ENCODE measurements at places on chromosomes 16 and 17.

- DNase-seq, result no peak
These were observed 18.4 kb downstream of the FOXJ1 start for GRCh38 chr17:76122431-76123190.

DNA sequence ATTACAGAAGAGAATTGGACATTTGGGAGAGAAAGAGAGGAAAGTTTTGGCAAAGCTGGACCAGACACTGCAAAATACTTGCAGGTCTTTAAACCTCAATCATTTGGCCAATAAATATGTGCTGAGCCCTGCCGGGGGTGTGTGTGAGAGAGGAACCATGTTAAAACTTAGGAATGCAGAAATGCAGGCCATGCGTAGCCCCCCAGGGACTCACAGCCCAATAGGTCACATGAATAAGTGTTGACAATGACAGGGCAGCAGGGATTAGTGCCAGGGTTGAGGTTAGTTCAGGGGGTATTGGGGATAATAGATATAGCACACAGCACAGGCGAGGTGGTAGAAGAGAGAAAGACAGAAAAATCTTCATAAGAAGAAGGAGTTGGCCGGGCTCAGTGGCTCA, 113.3 kb upstream of the ADAMTS18 start:
- DNase-seq, result no peak

GRCh38 chr17:17713839-17714238, 32.6 kb downstream of the RAI1 start:
- peak; percentile 52 for DNase-seq

DNA sequence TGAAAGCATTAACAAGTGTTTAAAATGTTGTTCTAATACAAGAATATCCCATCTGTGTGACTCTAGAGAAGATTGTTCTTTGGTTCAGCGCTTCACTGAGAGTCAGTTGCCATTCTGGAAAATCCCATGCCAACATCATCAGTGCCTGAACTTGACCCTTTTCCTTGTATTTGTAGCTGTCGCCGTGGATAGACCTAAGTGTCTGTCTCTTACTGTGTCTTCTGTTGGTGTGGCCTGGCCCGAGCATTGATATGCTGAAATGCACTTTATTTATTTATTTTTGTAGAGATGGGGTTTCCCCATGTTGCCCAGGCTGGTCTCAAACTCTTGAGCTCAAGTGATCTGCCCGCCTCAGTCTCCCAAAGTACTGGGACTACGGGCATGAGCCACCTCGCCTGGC, 76.0 kb downstream of the MYH11 start:
- no peak for DNase-seq

- DNase-seq, result no peak
These were observed 3.2 kb upstream of the SLC47A2 start for GRCh38 chr17:19719355-19720209.

DNA sequence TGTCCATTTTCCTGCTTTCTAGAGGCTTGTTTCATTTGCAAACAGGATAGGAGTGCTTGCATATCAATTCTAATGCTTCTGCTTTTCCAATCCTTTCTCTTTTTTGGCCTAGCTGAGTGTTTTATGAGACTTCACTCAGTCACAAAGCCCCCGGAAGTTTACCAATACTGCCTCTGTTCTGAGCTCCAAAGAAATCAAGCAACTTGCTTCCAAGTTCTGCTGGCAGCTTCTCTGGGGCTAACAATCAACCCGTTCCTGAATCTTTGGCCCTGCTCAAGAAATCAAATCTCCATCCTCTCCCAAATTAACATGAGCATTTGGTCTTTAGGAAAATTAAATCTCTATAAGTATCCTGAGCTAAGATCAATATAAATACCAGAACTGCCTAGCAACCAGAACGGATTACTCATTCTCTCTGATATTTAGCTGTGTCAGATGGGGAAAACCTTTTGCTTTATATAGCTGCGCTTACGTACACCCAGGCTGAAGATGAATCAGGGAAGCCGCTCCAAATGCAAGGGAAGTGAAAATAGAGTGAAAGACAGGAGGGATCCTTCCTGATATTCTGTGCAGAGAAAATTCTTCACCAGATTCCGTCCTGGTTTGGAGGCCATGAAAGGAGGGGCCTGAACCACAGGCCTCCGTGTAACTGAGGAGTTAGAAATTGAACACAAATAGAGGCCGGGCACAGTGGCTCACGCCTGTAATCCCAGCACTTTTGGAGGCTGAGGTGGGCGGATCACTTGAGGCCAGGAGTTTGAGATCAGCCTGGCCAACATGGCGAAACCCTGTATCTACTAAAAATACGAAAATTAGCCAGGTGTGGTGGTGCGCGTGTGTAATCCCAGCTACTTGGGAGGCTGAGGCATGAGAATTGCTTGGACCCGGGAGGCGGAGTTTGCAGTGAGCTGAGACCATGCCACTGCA, 23.3 kb upstream of the GRB2 start:
- peak; percentile 77 for DNase-seq

DNA sequence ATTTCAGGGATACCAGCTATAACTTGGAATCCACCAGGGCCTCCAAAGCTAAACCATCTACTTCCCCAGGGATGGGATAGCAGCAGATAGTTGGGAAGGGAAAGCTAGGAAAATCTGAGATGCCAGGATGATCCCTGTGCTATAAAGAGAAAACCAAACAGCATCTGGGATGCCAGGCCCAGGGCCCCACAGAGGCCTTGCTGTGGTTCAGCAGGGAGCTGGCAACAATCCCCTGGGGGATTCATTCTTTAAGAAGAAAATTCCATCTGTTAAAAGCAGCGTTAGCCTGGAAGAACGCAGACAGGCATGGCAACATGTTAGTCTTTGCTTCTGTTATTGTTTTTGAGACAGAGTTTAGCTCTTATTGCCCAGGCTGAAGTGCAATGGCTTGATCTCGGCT, 16.6 kb downstream of the MYO18A start:
- DNase-seq, result no peak

DNA sequence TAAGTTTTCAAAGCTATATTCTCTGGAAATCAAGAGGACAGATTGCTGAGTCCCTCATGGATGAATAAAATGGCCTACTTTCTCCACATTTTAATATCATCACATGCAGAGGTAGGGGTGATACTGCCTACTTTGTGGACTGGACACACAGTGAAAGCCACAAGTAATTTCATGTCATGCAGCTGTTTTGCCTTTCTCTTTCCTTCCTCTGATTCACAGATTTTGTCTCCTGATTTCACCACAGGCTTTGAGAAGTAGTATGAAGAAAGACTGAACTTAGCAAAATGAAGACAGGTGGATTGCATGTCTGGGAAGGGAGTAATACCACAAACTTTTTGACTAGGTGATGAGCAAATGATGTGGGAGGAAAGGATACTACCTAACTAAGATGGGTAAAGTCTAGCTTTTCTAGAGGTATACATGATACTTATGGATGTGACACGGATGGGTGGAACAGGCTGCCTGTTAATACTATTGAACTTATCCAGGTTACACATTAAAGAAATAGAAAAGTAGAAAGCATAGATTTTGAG, 478.4 kb upstream of the GOT2 start:
- DNase-seq, result no peak

DNA sequence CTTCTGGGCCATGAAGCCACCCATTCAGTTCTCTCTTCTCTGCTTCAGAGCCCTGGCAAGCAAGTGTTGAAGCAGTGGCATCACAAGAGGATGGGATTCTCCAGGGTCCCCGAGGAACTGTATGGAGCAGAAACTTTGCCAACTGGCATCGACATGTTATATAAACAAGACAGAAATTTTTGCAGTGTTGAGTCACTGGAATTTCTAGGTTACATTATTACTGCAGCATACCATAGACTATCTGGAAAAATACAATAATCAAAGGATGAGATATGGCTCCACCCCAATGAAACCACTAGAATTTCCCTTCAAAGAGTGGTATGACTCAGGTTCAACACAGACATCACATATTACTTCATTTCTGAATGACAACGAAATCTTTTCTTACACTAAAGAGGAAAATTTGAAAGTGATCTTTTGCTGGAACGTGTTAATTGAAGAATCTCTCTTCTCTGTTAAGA, 343.0 kb upstream of the DYNLRB2 start:
- peak; percentile 96 for DNase-seq

GRCh38 chr17:79944251-79944812, 91.3 kb downstream of the TBC1D16 start:
- DNase-seq, result no peak

DNA sequence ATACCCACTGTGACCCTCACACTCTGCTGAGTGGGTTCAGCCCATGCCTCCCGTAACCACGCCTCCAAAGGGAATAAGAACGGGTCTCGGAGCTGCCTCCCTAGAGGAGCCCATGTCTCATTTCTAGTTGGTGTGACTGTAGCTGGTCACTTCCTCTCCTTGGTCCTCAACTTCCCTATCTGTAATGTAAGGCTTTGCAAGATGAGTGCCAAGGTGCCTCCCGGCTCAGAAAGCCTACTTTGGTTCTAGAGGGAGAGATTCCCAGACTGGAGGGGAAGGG, 20.8 kb downstream of the C16orf74 start:
- DNase-seq, result no peak

GRCh38 chr17:82492643-82493225, 26.8 kb upstream of the FOXK2 start:
- DNase-seq, result peak; percentile 82

DNA sequence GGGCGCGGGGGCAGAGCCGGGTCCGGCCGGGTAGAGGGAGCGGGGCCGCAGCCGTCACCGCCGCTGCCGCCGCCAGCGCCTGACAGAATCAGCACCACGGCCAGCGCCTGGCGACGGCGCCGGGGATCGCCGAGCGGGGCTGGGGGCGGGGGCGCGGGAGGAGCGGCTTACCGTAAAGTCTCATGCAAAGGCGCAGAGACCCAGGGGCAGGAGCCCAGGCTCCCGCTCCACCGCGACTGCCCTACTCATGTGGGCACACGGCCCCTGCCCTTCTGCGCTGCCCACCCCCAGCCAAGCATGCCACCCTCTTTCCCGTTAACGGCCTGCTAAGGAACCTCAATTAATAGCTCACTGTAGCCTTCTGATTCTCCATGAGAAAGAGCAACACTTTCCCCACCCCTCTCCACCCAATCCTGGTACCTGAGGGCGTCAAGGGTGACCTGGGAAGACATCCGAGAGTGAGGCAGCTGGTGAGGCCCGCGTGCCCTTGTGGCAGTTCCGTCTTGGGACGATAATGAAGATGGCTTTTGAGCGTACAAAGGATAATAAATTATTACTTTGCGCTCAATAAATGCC, at the start of gene SEZ6:
SEZ6 (minus strand) TSS at position 98 of the 576 bp plus-strand sequence. CDS start 164 bp downstream, outside the sequence.
- peak; percentile 62 for DNase-seq

DNA sequence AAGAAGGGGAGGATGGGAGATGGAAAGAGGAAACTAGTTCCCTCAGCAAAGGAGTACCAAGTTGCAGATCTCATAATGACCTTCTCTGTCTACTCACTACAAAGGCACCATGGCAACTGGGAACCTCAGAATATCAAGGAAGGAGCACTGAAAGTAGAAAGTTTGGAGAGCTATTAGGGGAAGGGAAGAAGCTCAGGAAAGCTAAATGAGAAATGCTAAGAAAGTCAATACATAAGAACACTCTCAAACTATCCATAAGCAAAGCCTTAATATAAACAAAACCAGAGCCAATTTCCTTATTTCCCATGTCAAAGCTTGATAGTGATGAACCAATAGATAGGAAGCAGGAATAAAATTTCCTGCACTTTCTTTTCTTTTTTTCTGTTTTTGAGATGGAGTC, 57.9 kb upstream of the C17orf78 start:
- no peak for DNase-seq

- DNase-seq, result no peak
These were observed 169.0 kb upstream of the NOL11 start for GRCh38 chr17:67548693-67549092.

- DNase-seq, result peak; percentile 54
These were observed 230.3 kb downstream of the MRTFB start for GRCh38 chr16:14301169-14302030.

DNA sequence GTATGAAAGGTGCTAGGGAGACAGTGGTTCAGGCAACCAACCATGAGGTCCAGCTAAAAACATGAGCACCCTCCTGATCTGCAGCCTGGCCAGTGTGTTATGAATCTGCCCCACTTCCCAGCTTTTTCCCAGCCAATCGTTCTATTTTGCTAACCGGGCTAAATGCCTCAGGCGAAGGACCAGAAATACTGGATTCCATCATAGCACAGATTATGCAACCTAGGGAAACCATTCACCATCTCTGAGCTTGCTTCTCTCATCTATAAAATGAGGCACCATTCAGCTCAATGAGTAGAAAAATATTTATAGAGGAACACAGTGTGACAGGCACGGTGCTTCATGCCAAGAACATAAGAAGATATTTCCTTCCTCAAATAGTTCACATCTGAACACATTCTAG, 45.2 kb upstream of the NUDT7 start:
- no peak for DNase-seq

- peak; percentile 45 for DNase-seq
These were observed 35.6 kb downstream of the CRLF3 start for GRCh38 chr17:30788918-30789317.

DNA sequence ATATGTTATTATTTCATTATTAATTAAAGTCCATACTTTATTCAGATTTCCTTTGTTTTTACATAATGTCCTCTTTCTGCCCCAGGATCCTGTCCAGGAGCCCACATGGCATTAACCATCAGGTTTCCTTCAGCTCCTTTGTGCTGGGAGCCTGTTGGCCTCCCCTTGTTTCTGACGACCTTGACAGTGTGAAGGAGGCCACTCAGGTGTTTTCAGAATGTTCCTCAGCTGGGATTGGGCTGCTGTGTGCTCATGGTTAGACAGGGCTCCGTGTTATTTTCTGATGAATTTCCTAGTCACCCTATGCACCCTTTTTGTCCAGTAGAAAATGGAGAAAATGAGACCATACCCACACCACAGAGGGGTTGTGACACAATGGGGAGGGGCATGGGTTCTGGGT, 281.0 kb upstream of the FOXF1 start:
- no peak for DNase-seq

GRCh38 chr16:11196286-11196828, 59.6 kb downstream of the SOCS1 start:
- peak; percentile 38 for DNase-seq

DNA sequence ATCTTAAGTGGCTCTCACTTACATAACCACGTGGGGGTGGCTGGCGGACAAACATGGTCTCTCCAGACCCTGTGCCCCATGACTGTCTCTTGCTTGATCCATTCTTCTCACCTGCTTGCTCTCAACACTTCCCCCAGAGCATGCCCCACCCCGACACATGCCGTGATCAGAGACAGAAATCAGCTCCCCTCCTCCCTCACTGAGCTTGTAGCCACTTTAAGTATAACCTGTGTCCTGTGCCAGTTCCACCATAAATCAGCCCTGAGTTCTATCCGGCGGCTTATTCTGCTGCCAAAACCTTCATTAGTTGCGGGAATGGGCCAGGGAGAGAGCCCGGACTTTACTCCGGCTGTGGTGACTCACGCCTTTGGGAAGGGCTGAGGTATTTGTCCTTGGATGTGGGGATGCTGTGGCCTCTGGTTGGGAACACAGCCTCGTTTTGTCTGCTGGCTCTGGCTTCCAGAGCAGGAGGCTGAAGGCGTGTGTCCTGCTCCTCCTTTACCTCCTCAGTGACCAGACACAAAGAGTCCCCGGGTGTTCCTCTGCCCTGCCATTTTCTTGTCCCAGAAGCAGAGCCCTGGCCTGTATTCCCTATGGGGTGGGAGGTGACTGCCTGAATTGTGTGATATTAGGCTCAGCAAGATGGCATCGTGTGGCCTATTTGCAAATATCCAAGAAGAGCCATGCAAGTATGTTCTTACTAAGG, 21.1 kb downstream of the ANKRD40 start:
- peak; percentile 86 for DNase-seq

- DNase-seq, result no peak
These were observed 1.6 kb downstream of the ITGAE start for GRCh38 chr17:3799181-3799945.

GRCh38 chr17:46154151-46154816, 38.9 kb downstream of the KANSL1 start:
- peak; percentile 65 for DNase-seq

Data from EL (cell line).